ENCODE measurements at places on chromosomes 5 and 9. TPM values are rescaled to one million over a fixed set of nuclear protein-coding genes. Genes with fewer than 3 reads are reported as not detected.

- H3K4me3 ChIP-seq, result no peak overlapping the region
- H3K27ac ChIP-seq, result no peak overlapping the region
- no peak for DNase-seq
- H3K36me3 ChIP-seq, result no peaks in the 10 kb centered on the region
Measured at GRCh38 chr9:107520186-107520585, 30.6 kb upstream of the KLF4 start.

DNA sequence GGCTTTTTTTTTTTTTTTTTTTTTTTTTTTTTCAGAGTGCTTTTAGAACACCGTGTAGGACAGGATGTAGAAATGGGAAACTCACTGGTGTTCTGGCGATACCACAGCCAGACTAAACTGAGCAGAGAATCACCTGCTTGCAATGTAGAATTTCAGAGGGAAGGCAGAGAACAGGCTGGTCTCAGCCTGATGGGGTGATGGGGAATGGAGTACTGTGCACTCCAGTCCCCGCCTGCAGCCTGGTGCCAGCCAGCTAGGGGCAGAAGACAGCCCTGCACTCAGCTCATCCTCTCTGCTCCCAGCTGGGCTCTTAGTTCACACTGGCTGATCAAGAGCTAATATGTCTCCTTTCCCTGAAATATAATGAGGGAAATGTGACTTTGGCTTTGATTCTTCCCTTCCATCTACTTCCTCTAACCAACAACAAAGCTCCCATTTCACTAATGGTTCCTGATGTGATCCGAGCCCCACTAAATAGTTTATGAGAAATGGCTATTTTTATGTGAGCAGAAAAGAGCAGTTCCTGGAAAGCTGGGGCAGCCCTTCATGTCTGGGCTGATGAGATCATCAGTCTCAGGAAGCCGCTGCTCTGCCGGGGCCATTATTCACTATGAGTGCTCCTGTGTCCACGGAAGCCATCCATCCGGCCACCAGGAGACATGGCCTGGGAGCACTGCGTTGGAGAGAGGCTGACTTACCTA lies 209.7 kb downstream of the GADD45G start:
- no peak overlapping the region for H3K4me3 ChIP-seq
- no peaks in the 10 kb centered on the region for H3K36me3 ChIP-seq

- H3K27ac ChIP-seq, result no peak overlapping the region
- no peaks in the 10 kb centered on the region for H3K36me3 ChIP-seq
- peak; percentile 25 for DNase-seq
- no peaks in the 10 kb centered on the region for H3K27me3 ChIP-seq
- H3K4me3 ChIP-seq, result no peak overlapping the region
Measured at GRCh38 chr9:76086539-76086938, 196.1 kb downstream of the PCSK5 start.

GRCh38 chr5:170389550-170389892 lies 354 bp upstream of the KCNMB1 start:
- H3K27me3 ChIP-seq, result peaks cover 34% of the 10 kb centered on the region
- no peak for DNase-seq
- H3K4me3 ChIP-seq, result no peak overlapping the region
- no peaks in the 10 kb centered on the region for H3K36me3 ChIP-seq

DNA sequence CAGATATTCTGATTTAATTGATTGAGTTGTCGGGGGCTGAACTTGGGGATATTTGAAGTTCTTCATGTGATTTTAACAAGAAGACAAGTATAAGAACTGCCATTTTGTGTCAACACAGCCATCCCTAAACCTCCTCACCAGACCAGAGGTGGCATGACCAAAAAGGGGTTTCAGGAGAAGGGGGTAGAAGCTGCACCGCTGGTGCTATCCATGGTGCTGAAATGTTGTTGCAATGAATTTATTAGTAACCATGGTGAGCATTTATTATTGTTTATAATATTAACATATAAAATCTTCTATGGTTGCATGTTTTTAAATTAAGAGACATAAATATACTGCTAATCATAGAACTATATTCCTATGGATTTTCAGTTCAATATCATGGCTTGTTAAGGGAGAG lies 72.3 kb downstream of the GNA14 start:
- H3K4me1 ChIP-seq, result peaks cover 16% of the 10 kb centered on the region
- peak; percentile 58 for DNase-seq
- H3K27me3 ChIP-seq, result peaks cover 16% of the 10 kb centered on the region
- no peak overlapping the region for H3K4me3 ChIP-seq
- H3K27ac ChIP-seq, result no peak overlapping the region

DNA sequence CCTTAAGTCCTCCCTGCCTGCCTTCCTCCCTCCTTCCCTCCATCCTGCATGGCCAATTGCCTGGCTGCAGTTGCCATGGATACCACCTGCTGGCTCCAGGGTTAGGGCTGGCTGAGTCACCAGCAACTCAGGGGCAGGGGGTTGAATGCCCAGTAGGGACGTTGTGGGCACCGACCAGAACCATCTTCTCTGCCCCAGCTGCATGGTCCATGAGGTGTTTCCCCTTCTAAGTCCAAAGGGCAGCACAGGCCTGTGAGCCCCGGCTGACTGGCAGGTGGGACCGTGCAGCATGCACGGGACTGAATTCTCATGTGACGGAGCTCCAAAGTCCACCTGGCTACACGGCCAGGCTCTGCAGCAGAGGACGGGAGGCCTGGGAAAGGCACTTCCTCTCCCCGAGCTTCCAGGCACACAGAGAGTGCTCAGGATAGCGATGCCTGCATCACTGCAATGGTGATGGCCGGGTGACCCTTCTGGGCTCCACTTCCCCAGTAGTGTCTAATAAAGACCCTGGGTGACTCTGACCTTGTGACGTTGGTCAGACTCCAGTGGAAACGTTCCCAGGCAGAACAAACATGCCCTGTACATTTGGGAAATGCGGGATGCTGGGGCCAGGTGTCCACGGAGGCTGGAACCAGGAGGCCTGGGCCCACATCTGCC lies 5.7 kb downstream of the ASS1 start:
- DNase-seq, result peak; percentile 11
- H3K4me3 ChIP-seq, result no peak overlapping the region
- H3K27me3 ChIP-seq, result no peaks in the 10 kb centered on the region
- peaks cover 33% of the 10 kb centered on the region for H3K4me1 ChIP-seq

GRCh38 chr9:8579661-8580060 lies 780.1 kb upstream of the DMAC1 start:
- peaks cover 6% of the 10 kb centered on the region for H3K4me1 ChIP-seq
- peak; percentile 72 for DNase-seq
- H3K36me3 ChIP-seq, result no peaks in the 10 kb centered on the region
- no peak overlapping the region for H3K27ac ChIP-seq
- no peaks in the 10 kb centered on the region for H3K27me3 ChIP-seq

DNA sequence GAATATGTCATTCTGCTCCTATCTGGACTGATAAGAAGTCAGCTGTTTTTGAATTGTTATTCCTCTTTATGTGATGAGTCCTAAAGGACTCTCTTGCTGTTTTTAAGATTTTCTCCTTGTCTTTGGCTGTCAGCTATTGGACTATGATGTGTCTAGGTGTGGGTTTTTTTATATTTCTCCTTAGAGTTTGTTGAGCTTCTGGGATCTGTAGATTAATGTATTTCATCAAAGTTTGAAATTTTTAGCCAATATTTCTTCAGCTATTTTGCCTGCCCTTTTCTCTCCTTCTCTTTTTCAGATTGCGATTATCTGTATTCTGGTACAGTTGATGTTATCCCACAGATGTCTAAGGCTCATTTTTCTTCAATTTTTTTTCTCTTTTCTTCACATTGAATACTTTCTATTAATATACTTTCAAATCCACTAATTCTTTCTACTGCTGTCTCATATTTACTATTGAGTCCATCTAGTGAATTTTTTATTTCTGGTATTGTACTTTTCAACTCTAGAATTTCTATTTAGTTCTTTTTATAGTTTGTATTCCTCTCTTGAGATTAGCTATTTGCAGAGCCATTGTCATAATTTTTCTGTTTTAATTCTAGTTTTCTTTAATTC lies 31.1 kb downstream of the RPS23 start:
- H3K27me3 ChIP-seq, result no peaks in the 10 kb centered on the region
- DNase-seq, result no peak
- H3K4me3 ChIP-seq, result no peak overlapping the region

DNA sequence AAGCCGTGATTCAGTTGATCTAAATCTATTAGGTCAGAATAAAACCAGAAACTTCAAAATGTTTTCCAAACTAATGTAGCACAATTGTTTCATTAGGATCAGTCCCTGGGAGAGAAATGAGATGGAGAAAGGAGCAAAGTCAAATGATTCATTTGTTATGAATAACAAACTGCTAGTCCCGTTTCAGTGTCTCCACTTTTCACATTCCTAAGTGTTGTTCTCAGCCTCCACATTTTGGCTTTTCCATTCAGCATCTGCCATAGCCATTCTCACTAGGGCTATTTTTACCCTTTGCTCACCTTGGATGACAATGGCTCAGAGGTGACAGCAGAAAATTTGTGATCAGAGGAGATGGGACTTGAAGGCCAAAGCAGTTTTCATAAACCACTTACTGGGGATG lies 314.1 kb upstream of the KIF2A start:
- H3K27me3 ChIP-seq, result no peaks in the 10 kb centered on the region
- H3K27ac ChIP-seq, result no peak overlapping the region
- DNase-seq, result no peak
- no peak overlapping the region for H3K4me3 ChIP-seq
- H3K4me1 ChIP-seq, result no peaks in the 10 kb centered on the region

Gene IL33
- total RNA-seq, result not detected

Gene ABO
- not detected for total RNA-seq
